Hypothalamus (tissue), 51 donors: ENCODE measurements at places on chromosomes 3 and 15.

DNA sequence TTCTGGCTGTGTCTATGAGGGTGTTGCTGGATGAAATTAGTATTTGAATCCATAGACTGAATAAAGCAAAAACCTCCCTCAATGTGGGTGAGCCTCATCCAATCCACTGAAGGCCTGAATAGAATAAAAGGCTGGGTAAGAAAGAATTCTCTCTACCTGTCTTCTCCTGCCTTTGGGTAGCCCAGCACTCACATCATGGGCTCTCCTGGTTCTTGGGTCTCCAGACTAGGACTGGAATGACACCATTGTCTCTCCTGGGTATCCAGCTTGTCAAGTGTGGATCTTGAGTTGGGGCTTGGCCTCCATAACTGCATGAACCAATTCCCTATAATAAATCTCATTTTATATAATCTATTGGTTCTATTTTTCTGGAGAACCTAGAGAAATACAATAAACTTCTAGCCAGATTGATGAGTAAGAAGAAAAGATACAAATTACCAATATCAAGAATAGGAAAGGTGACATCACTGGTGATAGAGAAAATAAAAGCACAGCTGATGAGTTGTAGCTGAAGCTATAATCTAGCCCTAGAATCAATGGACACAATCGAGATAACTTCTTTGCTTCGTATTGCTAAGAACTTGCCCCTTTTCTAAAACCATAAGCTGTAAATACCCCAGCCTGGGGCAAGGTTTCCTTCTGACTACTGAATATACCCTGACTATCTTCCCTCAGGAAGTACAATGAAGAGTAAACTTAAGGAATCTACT is 106.4 kb downstream of the ANO10 start:
- DNase-seq: no peak

- DNase-seq: no peak
Observed at GRCh38 chr3:152499791-152500385, 231.2 kb downstream of the MBNL1 start.

DNA sequence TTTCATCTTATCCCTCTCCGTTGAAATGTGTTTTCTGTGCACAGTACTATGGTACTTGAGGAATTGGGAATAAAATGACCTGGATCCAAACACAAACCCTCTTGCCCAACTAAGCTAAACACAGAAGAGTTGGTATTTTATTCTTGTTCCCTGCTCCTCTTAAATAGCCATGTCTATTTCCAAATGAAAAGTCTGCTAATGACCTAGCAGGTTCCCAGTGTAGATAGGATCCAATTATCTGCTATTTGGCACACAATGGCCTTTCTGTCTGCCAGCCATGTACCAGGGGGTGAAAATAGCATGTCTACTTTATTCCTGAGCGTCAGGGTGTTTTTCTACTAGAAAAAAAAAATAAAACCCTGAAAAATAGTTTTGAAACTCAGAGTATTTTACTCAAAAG is 657.0 kb upstream of the NAALADL2 start:
- no peak for DNase-seq

DNA sequence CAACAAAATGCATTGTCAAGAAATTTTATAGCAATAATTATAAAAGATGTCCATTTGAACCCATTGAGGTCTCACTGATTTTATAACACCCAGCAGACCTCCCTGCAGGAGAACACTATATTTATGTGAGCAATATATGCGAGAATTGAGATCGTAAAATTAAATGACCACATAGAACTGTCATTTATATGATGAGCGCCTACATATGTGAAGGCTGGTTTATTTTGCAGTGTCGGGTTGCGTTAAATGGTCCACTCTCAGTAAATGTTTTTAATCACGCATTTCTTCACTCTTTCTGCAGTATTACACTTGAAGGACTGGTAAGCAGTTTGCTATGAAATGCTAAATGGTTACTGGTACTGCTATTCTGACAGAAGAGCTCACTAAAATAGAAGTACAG is 408.5 kb upstream of the AGTR1 start:
- DNase-seq: no peak

DNA sequence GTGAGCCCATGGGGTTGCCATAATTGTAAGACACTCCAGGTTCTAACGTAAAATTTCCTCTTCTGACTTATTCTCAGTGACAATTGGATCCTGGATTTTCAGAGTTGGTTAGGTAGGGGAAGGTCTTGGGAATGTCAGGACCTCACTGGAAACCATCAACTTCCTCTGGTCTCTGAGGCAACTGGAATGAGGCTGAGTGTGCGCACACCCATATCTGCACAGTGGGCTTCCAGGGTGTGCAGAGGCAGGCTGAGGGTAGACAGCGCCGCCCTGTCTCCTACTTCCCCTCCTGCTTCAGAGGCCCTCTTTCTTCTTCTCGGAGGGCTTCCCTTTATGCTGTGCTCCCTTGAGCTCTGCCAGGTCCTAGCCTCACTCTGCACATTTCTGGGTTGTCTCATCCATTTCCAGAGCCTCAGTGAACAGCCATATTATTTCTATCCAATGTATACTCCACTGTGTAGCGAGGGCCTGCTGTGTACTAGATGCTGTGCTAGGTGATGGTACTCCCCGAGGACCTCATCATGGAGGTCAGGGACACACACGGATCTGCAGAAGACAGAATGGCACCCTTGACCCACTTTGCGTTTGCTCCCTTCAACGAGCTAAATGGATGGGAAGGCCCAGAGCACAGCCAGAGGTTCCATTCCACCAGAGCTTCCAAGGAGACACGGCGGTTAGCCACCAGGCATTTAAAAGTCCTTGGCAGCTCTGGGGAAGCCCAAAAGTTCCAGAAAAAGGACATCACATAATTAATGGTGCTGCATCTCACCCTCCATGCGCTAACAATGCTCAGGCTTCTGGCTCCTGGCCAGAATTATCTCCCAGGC is 18.3 kb downstream of the ACAA1 start:
- DNase-seq: no peak

GRCh38 chr15:68479406-68479805 is 47.4 kb upstream of the ITGA11 start:
- DNase-seq: no peak

- no peak for DNase-seq
Observed at GRCh38 chr3:108333961-108334360, 37.6 kb downstream of the HHLA2 start.

- no peak for DNase-seq
Observed at GRCh38 chr3:67875338-67875737, 220.9 kb upstream of the SUCLG2 start.

GRCh38 chr3:56915966-56916586 is 114.3 kb upstream of the ARHGEF3 start:
- no peak for DNase-seq

GRCh38 chr3:32290619-32291018 is 52.1 kb downstream of the CMTM8 start:
- no peak for DNase-seq

- no peak for DNase-seq
Observed at GRCh38 chr3:61864886-61865285, 303.5 kb downstream of the PTPRG start.

DNA sequence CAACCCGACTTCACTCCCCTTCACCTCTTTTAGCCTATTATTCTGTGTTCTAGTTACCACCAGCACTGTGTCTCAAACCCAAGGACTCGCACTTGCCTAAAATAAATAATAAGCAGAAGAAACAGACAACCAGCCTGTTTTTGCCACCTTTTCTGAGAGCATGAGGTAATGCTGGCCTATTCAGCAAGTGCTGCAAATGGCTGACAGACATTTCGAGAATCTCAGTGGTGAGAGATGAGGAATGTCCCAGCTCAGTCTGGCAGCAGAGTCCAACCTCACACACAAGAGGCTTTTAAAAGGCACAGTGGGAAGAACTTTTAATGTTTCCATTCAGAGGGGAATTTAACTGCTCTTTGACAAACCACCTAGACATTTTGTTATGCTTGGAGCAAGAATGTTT is 143.3 kb upstream of the GMNC start:
- no peak for DNase-seq

DNA sequence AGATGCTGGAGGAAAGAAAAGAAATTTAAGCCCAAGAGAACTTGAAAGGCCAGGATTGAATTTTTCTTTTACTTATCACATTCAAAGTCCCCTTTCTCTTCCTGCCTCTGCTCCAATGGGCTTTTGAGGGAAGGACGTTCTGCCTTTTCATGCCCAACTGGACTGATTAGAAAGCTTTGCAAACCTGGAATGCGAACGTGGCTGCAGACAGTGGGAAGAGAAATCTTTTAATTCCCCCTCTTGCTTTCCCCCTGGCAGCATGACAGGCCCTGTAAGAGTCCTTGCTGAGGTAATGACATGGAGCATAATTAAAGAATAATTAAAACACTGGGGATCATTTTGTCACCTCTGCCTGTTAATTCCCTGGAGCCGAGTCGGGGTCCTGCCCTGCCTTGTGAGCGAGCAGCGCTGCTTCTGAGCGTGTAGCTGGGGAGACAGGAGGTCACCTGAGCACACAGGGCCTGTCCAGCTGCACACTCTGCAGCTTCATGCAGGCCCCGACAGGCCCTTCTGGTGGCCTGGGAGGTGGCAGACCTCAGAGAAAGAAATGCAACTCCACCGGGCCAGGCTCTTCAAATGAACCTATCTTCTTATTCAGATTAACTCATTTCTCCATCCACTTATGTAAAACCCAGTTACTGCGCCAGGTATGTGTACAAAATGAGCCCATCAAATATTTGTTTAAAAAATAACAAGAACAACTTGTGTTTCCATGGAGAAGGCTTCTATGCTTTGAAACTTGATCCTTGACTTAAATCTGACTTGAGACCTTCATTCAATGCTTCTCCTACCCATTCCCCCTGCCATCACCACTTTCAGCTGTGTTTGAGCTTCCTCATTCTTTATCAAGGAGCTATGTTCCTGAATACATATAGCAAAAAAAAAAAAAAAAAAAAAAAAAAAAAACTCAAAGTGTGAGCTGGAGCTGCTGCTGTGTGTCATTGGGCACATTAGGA is 628.2 kb upstream of the CFAP20DC start:
- DNase-seq: no peak

DNA sequence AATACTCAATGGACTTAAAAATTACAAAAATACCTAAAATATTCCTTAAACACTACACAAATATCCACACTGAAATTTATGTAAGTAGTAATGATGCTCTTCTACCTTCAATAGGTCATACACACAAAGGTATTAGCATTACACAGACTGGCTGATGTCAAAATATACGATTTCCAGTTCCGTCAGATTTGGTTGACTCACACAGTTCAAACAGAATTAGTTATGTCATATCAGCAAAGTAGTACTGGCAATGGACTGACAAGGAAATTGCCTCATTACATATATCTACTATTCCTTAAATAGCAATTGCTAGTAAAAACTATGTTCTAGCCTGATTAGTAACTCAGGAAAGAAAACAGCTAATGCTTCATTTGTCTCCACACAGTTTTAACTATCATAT is 70.8 kb downstream of the ADAM10 start:
- no peak for DNase-seq

DNA sequence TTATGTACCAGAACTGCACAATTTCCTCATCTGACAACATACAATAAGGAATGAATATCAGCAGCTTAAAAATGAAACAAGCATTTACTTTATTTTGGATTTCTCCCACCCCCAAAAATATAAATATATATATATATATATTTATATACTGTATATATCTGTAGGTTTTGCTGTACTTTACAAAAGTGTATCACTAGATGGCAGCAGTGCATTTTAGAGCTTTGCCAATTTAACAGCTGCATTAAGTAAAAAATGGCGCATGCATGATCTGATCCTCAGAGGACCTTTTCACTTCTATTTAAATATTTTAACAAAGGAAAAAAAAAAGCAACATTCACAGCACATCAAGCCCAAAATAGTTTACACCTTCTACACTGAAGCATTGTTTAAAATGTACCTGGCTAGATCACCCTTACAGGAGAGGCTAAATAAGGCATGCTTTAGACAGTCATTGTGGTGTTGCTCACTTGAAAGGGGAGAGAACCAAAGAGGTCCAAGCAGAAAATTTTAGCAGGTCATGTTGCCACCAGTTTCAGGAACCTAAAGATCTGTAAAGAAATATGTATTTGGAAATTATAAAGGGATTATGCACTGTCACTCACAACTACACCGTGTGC is 72.6 kb downstream of the NPTN start:
- no peak for DNase-seq

DNA sequence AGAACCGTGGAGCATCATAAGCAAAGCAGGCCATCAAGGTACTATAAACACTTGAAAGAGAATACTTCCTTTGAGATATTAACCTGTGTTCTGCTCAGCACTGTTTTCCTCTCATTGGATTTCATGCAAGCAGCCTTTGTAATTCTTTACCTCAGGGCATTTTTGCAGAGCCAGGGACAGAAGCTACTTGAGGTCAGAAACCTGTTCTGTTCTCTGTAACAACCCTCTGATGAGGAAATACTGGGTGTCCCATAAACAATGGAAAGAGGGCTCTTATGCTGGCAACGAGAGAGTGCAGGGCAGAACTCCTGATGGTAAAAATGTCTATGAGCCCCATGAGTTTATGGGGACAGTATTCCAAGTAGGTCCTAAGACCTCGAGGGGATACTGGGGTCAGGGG is 66.0 kb downstream of the DCLK3 start:
- no peak for DNase-seq

GRCh38 chr3:17980863-17981262 is 238.4 kb upstream of the TBC1D5 start:
- no peak for DNase-seq

GRCh38 chr3:25000971-25001591 is 427.0 kb upstream of the RARB start:
- no peak for DNase-seq

GRCh38 chr3:4495294-4496086 is 2.3 kb downstream of the ITPR1 start:
- DNase-seq: no peak

DNA sequence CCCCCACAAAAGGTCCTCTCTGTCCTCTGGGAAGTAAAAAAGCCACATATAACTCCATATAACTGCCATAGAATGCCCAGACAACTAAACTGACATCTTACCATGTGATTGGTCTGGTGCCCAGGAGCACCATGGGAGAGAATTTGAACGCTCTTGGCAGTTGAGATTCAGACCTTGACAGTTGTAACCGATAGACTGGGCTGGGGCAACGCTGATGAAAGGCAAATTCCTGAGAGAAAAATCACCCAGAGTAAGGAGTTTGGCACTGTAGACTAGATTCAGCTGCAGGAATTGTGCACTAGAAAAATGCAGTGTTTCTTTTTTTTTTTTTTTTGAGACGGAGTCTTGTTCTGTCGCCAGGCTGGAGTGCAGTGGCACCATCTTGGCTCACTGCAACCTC is 240.5 kb downstream of the SOX2 start:
- DNase-seq: no peak

DNA sequence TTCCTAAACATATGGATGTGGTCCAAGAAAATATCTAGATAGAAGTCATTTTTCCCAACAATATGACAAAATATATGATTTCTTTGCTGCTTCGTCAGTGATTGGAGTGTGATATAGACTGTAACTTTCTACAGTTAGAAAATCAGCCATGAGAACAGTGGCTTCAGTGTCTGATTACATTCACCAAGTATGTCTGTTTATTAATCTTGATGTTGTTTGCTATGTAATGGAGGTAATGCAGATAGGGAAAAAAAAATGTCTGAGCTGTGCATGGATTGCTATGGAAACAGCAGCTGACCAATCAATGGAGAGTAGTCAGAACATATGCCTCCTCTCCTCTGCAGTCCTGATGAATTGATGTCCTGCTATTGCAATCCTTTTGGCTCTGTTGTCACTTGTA is 72.3 kb upstream of the GAP43 start:
- no peak for DNase-seq
